ENCODE measurements at places on chromosomes 7 and 10.

GRCh38 chr7:69708857-69709256 is 110.6 kb downstream of the AUTS2 start:
- DNase-seq = no peak

- no peak for DNase-seq
Measured at GRCh38 chr10:71598621-71599055, 120.9 kb downstream of the C10orf105 start.

GRCh38 chr10:51767103-51767763 is 67.8 kb upstream of the CSTF2T start:
- no peak for DNase-seq

- DNase-seq = no peak
Measured at GRCh38 chr10:57562211-57562610, 705.5 kb downstream of the IPMK start.

GRCh38 chr7:106041140-106041717 is 70.9 kb downstream of the SYPL1 start:
- peak; percentile 56 for DNase-seq

DNA sequence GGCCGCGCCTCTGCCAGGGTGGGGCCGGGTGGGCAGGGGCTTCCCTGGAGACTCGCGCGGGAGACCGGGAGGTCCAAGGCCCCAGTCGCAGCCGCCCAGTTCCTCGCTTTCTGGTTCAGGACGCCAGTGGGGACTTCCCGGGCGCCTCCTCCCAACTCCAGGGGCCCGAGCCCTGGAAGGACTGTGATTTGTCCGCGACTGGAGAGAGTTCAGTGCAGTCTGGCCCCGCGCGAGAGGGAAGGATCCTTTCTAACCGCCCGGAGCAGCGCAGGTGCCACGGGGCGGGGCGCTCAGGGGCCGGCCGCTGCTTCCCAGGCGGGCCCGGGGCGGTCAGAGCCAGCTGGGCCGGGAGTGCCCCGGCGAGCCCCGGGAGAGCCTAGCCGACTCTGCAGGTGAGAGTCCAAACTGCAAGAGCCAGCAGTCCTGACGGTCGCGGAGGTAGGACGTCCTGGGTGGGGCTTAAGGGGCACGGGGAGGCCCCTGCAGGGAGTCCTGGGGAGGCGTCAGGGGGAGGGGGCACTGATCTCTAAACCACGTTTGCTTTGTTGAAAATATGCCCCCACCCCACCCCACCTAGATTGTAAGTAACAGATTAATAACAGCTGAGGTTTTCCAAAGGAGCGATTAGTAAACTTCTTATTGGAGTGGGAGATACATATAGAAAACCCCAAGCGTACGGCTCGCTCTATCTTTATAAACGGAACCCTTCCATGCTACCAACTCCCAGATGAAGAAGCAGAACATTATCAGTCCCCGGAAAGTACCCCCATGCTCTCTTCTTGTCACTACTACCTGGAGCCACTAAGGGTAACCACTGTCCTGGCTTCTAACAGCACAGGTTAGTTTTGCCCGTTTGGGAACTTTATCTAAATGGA is 8.2 kb downstream of the NKX2-3 start:
- peak; percentile 71 for DNase-seq

GRCh38 chr7:2084781-2085505 is 147.8 kb downstream of the MAD1L1 start:
- no peak for DNase-seq

- peak; percentile 89 for DNase-seq
Measured at GRCh38 chr7:98240961-98241673, 10.9 kb downstream of the TECPR1 start.

- no peak for DNase-seq
Measured at GRCh38 chr10:49111320-49111698, 4.0 kb downstream of the VSTM4 start.

- no peak for DNase-seq
Measured at GRCh38 chr10:70578371-70578947, 24.1 kb downstream of the PRF1 start.

- DNase-seq = no peak
Measured at GRCh38 chr10:113056030-113056429, 106.0 kb downstream of the TCF7L2 start.

DNA sequence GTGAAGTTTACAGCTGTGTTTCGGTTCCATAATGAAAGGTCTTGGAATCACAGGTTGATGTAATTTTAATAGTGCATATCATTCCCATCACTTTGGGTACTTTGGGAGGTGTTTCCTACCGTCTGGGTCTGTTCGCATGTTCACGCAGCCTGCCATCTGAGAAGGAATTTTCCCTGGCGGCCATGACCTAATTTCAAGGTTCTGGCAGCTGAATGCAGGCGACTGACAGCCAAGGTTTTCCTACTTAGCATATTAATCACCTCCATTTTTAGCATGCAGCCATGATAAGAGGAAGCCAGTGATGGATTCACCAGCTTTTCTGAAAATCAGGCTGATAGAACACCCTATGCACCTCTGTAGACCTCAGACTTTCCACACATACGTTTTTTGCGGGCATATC is 319.1 kb upstream of the TMEM229A start:
- no peak for DNase-seq

Data from 8988T (cell line).